Stomach (tissue), 19 donors: ENCODE measurements at places on chromosomes 2 and 18. TPM values are rescaled to one million over a fixed set of nuclear protein-coding genes. Genes with fewer than 3 reads are reported as not detected.
A peak's percentile ranks its signal among the peaks of the same experiment; 100 is the strongest.

NAB1 gene
- total RNA-seq = 29.3 TPM

POTEC gene
- not detected for total RNA-seq

PMS1 gene
- total RNA-seq = 19.8 TPM

FAM237A gene
- total RNA-seq = not detected

ELOA2 gene
- total RNA-seq = not detected

CKAP2L gene
- 1.4 TPM for total RNA-seq

CPO gene
- total RNA-seq = 0.37 TPM

MBD5 gene
- total RNA-seq = 6.1 TPM

RAD51AP2 gene
- not detected for total RNA-seq

FOXD4L1 gene
- total RNA-seq = not detected

- DNase-seq = no peak
- no peak overlapping the region for H3K27ac ChIP-seq
- H3K4me1 ChIP-seq = no peaks in the 10 kb centered on the region
These were observed 62.2 kb downstream of the MYCN start for GRCh38 chr2:16002575-16002974.

GRCh38 chr18:7248877-7249276 lies 18.0 kb downstream of the LRRC30 start:
- H3K36me3 ChIP-seq = no peaks in the 10 kb centered on the region
- no peak overlapping the region for H3K4me3 ChIP-seq
- no peak overlapping the region for H3K27ac ChIP-seq
- DNase-seq = no peak
- no peaks in the 10 kb centered on the region for H3K27me3 ChIP-seq

GRCh38 chr2:181953881-181954537 lies 31.6 kb upstream of the PPP1R1C start:
- H3K4me1 ChIP-seq = peaks cover 19% of the 10 kb centered on the region
- no peaks in the 10 kb centered on the region for H3K27me3 ChIP-seq
- no peak overlapping the region for H3K27ac ChIP-seq
- no peaks in the 10 kb centered on the region for H3K36me3 ChIP-seq
- DNase-seq = peak; percentile 73
- peak overlapping the region; percentile 31 for H3K4me3 ChIP-seq

- H3K4me3 ChIP-seq = no peak overlapping the region
- peaks cover 5% of the 10 kb centered on the region for H3K4me1 ChIP-seq
- H3K36me3 ChIP-seq = no peaks in the 10 kb centered on the region
These were observed 480.8 kb downstream of the BCL11A start for GRCh38 chr2:60072609-60073008.

DNA sequence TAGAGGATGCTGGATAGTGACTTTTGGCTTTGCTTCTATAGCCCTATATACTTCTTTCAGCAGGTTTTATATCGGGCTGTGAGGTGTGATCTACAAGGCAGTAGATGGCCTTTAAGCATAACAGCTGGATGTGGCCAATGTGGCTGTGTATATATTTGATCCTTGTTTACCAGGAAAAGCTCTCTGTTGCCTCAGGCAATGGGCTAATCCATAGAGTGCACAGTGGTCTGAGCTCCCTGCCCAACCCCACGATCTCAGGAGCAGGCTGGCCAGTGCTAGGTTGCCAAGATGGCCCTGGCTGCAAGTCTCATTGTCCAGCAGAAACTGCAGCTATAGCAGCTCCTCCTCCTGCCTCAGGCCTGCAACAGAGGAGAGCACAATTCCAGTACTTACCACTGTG lies 72.3 kb upstream of the SPHKAP start:
- H3K4me3 ChIP-seq = no peak overlapping the region
- H3K36me3 ChIP-seq = no peaks in the 10 kb centered on the region
- H3K4me1 ChIP-seq = no peaks in the 10 kb centered on the region
- no peaks in the 10 kb centered on the region for H3K27me3 ChIP-seq

GRCh38 chr2:9089831-9090230 lies 86.3 kb upstream of the MBOAT2 start:
- no peaks in the 10 kb centered on the region for H3K4me1 ChIP-seq
- no peak overlapping the region for H3K27ac ChIP-seq
- H3K4me3 ChIP-seq = no peak overlapping the region
- DNase-seq = no peak

DNA sequence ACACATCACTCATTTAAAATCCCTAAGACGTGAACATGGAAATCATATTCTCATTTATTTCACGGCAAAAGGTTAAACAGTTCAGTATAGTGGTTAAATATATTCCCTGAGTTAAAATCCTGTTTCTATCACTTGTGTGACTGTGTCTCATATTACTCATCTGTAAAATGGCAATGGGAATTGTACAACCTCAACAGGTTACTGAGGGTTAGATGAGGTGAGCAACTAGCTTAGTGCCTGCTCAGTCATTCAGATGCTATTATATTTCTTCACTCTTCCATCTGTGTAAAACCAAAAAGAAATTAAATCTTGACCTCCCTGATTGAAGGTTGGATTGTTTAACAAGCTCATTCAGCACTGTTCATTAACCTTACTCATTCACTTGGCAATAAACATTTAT lies 212.4 kb upstream of the STK17B start:
- no peak overlapping the region for H3K27ac ChIP-seq
- no peaks in the 10 kb centered on the region for H3K27me3 ChIP-seq
- no peak for DNase-seq
- H3K4me1 ChIP-seq = no peaks in the 10 kb centered on the region
- no peak overlapping the region for H3K4me3 ChIP-seq

DNA sequence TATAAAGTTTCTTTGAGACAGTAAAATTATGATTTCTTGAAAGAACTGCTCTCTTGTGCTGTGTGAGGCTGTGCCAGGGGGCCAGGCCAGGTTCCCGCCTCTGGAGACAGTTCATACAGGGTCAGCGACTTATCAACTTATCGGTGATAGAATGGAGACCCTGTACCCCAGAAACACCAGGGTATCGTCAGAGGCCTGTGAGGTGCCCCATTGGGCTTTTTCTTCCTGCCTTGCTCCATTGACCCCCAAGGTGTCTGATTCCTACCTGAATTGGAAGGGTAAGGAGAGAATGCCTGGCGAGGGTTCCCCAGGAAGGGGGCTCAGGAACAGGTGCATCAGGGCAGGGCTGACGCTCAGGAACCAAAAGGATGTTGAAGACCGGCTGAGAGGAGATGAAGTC lies 4.3 kb downstream of the DLX1 start:
- no peak for DNase-seq
- peaks cover 47% of the 10 kb centered on the region for H3K4me1 ChIP-seq
- H3K4me3 ChIP-seq = no peak overlapping the region
- H3K27ac ChIP-seq = no peak overlapping the region

DNA sequence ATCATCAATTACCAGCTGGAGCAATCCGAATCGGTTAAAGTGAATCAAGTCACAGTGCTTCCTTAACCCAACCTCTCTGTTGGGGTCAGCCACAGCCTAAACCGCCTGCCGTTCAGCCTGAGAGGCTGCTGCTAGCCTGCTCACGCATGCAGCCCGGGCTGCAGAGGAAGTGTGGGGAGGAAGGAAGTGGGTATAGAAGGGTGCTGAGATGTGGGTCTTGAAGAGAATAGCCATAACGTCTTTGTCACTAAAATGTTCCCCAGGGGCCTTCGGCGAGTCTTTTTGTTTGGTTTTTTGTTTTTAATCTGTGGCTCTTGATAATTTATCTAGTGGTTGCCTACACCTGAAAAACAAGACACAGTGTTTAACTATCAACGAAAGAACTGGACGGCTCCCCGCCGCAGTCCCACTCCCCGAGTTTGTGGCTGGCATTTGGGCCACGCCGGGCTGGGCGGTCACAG lies 496 bp upstream of the ITGA4 start:
- no peaks in the 10 kb centered on the region for H3K4me1 ChIP-seq
- H3K27me3 ChIP-seq = peaks cover 34% of the 10 kb centered on the region
- peak overlapping the region; percentile 45 for H3K4me3 ChIP-seq
- DNase-seq = peak; percentile 47

- peak; percentile 69 for DNase-seq
- no peak overlapping the region for H3K4me3 ChIP-seq
- peaks cover 9% of the 10 kb centered on the region for H3K4me1 ChIP-seq
These were observed 2.0 kb downstream of the SLC14A2 start for GRCh38 chr18:45617284-45617683.

DNA sequence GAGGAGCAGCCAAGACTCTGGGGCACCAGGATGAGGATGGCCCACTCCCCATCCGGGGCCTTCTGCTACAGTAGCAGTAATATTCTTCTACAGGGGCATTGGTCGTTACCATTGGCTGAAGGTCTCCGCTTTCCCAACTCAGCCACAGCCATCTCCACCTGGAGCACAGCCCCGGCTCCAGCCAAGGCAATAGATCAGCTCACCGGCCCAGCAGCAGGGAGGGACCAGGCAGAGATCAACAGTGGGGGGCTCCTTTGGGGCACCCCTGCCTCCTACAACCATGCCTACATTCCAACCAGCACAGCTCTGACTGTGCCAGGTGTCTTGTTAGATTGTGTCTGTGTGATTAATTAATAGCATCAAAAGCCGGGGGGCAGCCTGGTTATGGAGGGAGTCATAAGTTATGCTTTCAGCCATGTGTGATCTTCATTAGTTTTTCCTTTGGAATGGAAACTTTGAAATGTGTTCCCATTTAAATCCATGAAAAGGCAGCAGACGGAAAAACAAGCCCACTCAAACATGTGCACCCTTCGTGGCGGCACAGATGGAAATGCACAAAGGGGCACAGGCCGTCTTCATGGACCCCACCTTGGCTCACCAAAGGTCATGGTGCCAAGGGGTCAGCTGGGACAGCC lies 68.6 kb upstream of the BZW1 start:
- peak overlapping the region; percentile 85 for H3K27ac ChIP-seq
- no peaks in the 10 kb centered on the region for H3K36me3 ChIP-seq
- DNase-seq = no peak
- H3K4me1 ChIP-seq = peaks cover 25% of the 10 kb centered on the region
- H3K4me3 ChIP-seq = no peak overlapping the region

DNA sequence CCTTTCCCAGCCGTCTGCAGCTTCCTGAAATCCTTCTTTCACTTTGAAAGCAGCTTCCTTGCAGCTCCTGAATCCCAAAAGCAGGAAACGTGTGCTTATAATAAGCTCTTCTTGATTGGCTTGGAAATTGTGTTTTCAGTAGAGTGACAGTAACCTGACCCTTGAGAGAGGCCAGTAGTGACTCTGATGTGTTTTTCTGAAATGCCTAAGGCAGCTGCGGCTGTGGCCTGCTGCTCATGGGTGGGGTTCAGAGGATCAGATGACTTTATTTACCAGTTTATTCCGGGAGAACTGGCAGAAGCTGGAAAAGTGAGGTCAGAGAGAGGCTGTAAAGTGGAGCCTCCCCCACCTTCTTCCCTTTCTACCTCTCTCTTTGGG lies 31.9 kb upstream of the RPIA start:
- H3K4me1 ChIP-seq = peaks cover 8% of the 10 kb centered on the region
- H3K4me3 ChIP-seq = no peak overlapping the region
- no peaks in the 10 kb centered on the region for H3K36me3 ChIP-seq
- peak overlapping the region; percentile 68 for H3K27ac ChIP-seq

GRCh38 chr18:48832938-48833700 lies 117.6 kb downstream of the SMAD7 start:
- H3K4me3 ChIP-seq = no peak overlapping the region
- peaks cover 60% of the 10 kb centered on the region for H3K4me1 ChIP-seq
- H3K27me3 ChIP-seq = no peaks in the 10 kb centered on the region
- no peaks in the 10 kb centered on the region for H3K36me3 ChIP-seq

- H3K4me1 ChIP-seq = no peaks in the 10 kb centered on the region
- no peak overlapping the region for H3K4me3 ChIP-seq
- no peak for DNase-seq
- no peak overlapping the region for H3K27ac ChIP-seq
- no peaks in the 10 kb centered on the region for H3K36me3 ChIP-seq
These were observed 45.1 kb downstream of the SUMO1 start for GRCh38 chr2:202193305-202193704.

GRCh38 chr2:238820197-238820596 lies 27.7 kb upstream of the TWIST2 start:
- H3K36me3 ChIP-seq = no peaks in the 10 kb centered on the region
- H3K4me3 ChIP-seq = no peak overlapping the region
- DNase-seq = no peak
- H3K27me3 ChIP-seq = peaks cover 40% of the 10 kb centered on the region

- H3K36me3 ChIP-seq = no peaks in the 10 kb centered on the region
- no peak for DNase-seq
- H3K27ac ChIP-seq = no peak overlapping the region
- no peak overlapping the region for H3K4me3 ChIP-seq
- no peaks in the 10 kb centered on the region for H3K27me3 ChIP-seq
These were observed 802.9 kb upstream of the ID2 start for GRCh38 chr2:7878786-7879482.

DNA sequence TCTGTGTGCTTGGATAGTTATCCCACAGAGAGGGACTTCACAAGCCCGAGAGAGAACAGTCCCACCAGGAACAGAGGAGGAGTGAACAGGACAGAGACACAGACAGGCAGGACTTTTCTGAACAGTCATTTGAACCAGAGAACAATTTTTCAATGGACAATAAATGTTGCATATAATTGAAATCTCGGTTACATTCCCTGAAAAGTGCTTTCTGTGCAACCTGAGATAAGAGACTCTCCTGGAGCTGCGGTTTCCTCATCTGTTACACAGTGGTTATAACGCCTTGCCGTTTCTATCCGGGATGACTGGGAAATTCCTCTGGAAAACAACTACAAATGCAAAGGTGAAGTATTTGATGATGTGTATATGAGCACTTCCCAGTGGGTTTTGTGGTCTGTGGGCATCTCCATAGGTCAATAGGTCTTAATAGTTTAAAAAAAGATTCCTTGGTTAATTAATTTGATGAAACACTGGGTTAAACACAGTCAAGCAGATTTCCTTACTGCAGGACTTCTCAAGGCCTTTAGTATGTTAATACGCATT lies 87.2 kb upstream of the HPCAL1 start:
- H3K36me3 ChIP-seq = no peaks in the 10 kb centered on the region
- no peak for DNase-seq
- no peak overlapping the region for H3K27ac ChIP-seq
- H3K4me3 ChIP-seq = no peak overlapping the region
- H3K27me3 ChIP-seq = no peaks in the 10 kb centered on the region
- no peaks in the 10 kb centered on the region for H3K4me1 ChIP-seq

GRCh38 chr18:3425446-3425845 lies 24.5 kb upstream of the TGIF1 start:
- no peaks in the 10 kb centered on the region for H3K4me1 ChIP-seq
- H3K4me3 ChIP-seq = no peak overlapping the region
- H3K27ac ChIP-seq = no peak overlapping the region
- DNase-seq = no peak

DNA sequence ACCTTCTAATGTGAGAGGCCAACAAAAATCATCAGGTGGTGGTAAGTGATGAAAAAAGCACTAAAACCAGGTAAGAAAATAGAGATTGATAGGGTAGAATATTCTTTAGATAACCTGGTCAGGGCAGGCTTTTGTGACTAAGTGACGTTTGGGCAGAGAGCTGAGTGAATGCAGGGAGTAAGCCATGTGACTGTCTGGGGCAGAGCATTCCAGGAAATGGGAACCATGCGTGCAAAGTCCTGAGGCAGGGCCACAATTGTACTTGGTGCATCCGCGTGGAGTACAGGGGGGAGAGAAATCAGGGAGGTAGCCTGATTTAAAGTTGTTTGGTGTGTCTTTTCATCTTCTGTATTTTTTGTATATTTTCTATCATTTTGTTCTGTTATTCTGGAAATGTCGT lies 102.5 kb downstream of the LYPD6B start:
- H3K4me1 ChIP-seq = no peaks in the 10 kb centered on the region
- H3K4me3 ChIP-seq = no peak overlapping the region
- no peaks in the 10 kb centered on the region for H3K36me3 ChIP-seq
- H3K27ac ChIP-seq = no peak overlapping the region
- no peaks in the 10 kb centered on the region for H3K27me3 ChIP-seq
- no peak for DNase-seq
